Activated CD4-positive, alpha-beta T cell treated with anti-CD3 and anti-CD28 coated beads, Interleukin-2, amount 10 ng/mL, durations not matched to agents 24 days and 14 days (primary cell): ENCODE measurements at places on chromosomes 5 and 9. TPM values are rescaled to one million over a fixed set of nuclear protein-coding genes. Genes with fewer than 3 reads are reported as not detected.

The SH3GL2 gene
- total RNA-seq = not detected in 2 replicates

The OR1N2 gene
- total RNA-seq = not detected in 2 replicates

- no peak for DNase-seq
Observed at GRCh38 chr5:174459071-174459702, 265.2 kb upstream of the MSX2 start.

GRCh38 chr5:10453545-10453944 lies 11.9 kb downstream of the ROPN1L start:
- no peak for DNase-seq
